ENCODE measurements at places on chromosomes 11 and 22.
A peak's percentile ranks its signal among the peaks of the same experiment; 100 is the strongest.

DNA sequence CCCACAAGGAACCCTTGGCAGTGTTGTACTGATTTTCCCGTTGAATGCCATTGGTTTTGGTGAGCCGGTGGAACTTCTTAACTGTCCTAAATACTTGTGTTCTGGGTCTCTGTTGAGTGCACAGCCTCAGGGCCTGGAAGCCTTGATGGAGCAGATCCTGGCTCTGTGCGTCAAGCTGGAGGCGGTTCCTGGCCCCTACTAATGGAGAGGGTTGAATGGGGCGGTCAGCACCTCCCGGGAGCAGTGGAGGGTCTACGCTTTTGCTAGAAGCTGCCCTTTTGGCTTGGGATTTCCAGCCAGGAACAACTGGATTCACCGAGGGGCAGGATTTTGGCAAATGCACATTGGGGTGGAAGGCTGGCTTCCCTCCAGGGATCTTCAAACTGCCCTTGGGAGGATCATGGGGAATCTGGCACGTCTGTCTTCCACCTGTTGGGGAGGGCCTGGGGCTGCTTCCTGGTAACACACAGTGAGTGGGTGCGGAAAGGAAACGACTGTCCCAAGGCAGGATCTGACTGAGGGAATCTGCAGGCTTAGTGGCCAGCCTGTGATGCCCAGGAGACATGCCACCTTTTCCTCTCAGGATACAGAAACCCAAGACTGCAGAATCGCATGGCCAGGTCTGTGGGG lies 6.9 kb upstream of the OSBPL5 start:
- no peak for DNase-seq

- DNase-seq = peak; percentile 31
Measured at GRCh38 chr11:47923667-47924066, 56.7 kb upstream of the PTPRJ start.

- DNase-seq = no peak
Measured at GRCh38 chr11:63560506-63561180, 2.5 kb downstream of the PLAAT2 start.

DNA sequence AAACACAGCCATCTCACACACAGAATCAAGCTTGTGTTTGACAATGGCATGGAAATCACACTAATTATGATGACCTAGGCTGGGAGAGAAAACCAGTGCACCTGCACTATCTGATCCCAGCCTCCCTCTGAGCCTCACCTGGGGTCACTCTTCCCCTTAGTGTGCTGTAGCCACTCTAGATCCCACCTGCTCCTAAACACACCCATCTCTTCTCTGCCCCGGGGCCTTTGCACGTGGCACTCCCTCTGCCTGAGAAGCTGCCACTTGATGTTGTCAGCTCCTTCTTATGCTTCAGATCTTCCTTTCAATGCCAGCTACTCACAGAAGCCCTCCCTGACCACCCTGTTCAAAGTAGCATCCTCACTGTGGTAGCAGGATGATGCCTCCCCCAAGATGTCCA lies 42.9 kb upstream of the NFAM1 start:
- no peak for DNase-seq

GRCh38 chr11:93220078-93220477 lies 22.3 kb upstream of the SLC36A4 start:
- no peak for DNase-seq

DNA sequence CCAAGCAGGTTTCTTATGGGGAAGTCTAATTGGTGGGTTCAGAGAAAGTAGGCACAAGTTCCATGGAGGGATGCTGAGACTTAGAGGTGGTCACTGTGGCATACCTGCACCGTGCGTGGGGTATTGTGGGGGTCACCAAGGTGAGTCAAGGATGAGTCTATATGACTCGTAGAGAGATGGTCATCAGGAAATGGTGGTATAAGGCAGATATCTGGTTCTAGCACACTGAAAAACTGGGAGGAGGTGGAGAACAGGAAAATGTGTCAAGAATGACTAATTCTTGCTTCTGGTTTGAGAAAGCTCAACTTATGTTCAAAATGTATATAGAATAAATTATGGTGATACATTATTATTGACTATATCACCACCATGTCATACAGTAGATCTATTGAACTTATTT lies 258.1 kb downstream of the RAB38 start:
- no peak for DNase-seq

GRCh38 chr11:9231848-9232177 lies 33.3 kb downstream of the DENND5A start:
- peak; percentile 45 for DNase-seq

DNA sequence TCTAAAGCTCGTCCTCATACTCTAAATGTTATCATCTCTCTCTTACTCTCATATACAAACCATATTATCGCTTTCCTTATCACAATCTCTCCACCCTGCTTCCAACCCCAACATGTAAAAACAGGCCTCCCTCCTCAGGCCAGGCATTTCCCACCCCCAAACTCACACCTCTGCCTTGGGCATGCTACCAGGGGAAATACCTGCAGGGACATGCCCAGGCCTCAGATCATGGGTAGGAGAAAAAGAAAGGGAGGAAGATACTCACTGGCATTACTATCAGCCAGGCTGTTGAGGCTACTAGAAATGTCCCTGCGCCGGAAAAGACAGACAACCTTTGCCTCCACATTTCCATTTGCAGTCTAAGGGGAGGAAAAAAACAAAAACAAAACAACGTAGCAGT lies 1.8 kb downstream of the MTA2 start:
- DNase-seq = no peak

Measured in GM03348 (cell line).